ENCODE measurements at places on chromosomes 2 and 18.

DNA sequence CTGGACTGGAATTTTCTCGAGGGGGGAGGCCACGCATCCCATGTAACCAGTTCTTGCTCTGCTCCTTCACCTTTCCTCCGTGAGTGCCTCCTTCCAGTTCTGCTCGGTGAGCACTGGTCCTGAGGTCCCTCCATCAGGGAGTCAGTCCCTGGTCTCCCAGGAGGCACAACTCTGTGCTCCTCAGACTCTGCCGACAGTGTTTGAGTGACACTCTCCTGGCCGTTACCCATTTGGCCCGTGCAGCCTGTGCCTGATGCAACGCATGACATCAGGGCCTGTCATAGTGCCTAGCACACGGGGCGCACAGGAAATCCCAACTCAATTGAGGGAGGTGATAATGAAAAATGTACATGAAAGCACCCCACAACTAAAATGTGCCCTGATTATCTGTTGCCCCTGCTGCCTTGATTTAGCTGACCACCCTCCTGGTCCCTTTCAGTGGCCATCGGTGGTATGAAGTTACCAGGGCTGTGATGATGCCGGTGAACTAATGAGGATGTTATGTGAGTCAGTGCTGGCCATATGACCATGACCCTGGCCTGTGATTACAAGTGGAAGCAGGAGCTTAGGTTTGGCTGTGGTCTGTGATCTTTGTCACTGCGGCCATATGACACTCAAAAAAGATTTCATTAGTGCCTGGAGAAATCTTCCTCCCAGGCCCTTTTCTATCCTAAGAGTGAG, 144.6 kb downstream of the TDRD15 start:
- no peaks in the 10 kb centered on the region for H3K36me3 ChIP-seq
- no peak overlapping the region for H3K4me3 ChIP-seq
- no peak overlapping the region for H3K27ac ChIP-seq

DNA sequence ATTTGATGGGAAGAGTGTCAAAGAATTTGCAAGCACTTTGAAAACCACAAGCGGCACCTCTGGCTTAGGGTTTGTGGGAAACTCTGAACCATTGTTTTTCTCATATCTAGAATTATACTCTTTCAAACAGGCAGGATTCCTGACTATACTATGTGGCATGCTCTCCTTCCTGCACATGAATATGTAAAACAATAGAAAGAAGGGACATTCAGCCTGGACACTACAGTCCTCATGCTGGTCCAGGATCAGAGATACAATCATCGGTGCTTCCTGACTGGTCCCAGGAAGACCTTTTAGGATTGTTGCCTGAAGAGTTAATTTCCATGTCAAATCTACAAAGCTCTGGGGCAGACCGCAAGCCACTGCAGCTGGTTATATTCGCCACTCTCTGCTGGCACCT, 55.7 kb upstream of the RASGRP3 start:
- H3K36me3 ChIP-seq = no peaks in the 10 kb centered on the region
- H3K27me3 ChIP-seq = no peaks in the 10 kb centered on the region
- no peak overlapping the region for H3K4me3 ChIP-seq
- DNase-seq = no peak
- no peaks in the 10 kb centered on the region for H3K4me1 ChIP-seq

- H3K4me3 ChIP-seq = no peak overlapping the region
- H3K4me1 ChIP-seq = no peaks in the 10 kb centered on the region
- no peak for DNase-seq
- H3K36me3 ChIP-seq = no peaks in the 10 kb centered on the region
These were observed 156.7 kb downstream of the KLHL29 start for GRCh38 chr2:23541503-23542229.

GRCh38 chr18:24727685-24728084, 267.2 kb downstream of the HRH4 start:
- H3K4me1 ChIP-seq = no peaks in the 10 kb centered on the region
- H3K27me3 ChIP-seq = no peaks in the 10 kb centered on the region
- no peak for DNase-seq

- no peaks in the 10 kb centered on the region for H3K36me3 ChIP-seq
- no peaks in the 10 kb centered on the region for H3K4me1 ChIP-seq
- H3K4me3 ChIP-seq = no peak overlapping the region
- no peak overlapping the region for H3K27ac ChIP-seq
These were observed 309.1 kb upstream of the CELF4 start for GRCh38 chr18:37874721-37875120.

- H3K36me3 ChIP-seq = no peaks in the 10 kb centered on the region
- no peaks in the 10 kb centered on the region for H3K27me3 ChIP-seq
- no peak for DNase-seq
- H3K4me3 ChIP-seq = no peak overlapping the region
- no peak overlapping the region for H3K27ac ChIP-seq
These were observed 5.8 kb downstream of the SLC14A2 start for GRCh38 chr18:45621061-45621511.

DNA sequence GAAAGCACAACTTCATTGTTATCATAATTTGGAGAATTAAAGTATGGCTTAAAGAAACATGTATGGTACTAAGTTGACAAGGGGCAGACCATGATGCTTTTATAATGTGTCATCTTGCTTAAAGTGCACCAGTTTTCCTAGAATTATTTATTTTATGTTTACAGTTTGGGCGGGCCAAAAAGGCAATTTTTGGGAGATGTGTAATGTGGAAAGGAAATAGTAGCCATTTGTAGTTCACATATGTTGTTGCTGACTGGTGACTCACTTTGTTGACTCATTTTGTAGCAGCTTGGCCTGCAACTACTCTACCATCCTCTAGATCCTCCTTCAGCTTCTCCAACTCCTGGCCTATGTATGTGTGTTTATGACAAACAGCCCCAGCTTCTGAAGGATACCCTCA, 7.7 kb downstream of the ZSCAN30 start:
- H3K4me3 ChIP-seq = no peak overlapping the region
- DNase-seq = no peak
- H3K4me1 ChIP-seq = no peaks in the 10 kb centered on the region
- H3K27me3 ChIP-seq = no peaks in the 10 kb centered on the region
- no peak overlapping the region for H3K27ac ChIP-seq

DNA sequence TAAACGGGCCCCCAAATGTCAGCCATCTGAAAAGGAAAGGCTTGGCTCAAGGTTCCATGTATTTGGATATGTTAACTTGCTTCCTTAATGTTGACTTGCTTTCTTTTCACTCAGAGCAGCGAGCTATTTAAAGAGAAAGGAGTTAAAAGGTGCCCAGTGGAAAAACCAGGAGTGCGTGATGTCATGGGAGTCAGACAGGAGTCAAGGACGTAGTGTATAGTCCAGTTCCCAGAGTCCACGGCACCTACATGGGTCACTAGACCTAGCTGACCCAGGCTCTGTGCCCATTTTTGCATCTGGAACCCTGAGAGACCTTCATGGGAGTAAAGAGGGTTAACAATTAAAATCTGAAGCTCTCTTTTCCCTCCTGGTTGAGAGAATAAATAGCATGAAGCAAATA, 19.8 kb downstream of the SLC3A1 start:
- H3K4me3 ChIP-seq = no peak overlapping the region
- H3K4me1 ChIP-seq = peaks cover 7% of the 10 kb centered on the region
- H3K27me3 ChIP-seq = no peaks in the 10 kb centered on the region
- DNase-seq = no peak

DNA sequence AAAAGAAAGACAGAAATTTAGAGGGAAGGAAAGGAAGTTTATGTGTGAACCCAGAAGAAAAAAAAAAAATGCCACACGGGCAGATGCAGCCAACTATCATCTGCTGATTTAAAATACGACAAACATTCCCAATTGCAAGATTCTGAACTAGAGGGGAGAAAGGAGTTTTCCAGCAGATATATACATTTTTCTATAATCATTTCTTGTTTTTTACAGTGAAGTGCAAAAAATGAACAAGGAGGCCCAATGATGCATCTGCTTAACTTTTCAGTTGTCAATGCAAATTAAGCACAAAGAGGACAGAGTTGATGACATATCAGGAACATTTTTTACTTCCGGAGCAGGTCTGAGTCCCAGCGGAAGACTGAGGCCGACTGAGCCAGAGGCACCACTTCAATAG, 144.7 kb downstream of the MYCN start:
- no peak overlapping the region for H3K27ac ChIP-seq
- H3K4me1 ChIP-seq = no peaks in the 10 kb centered on the region
- no peak overlapping the region for H3K4me3 ChIP-seq
- H3K27me3 ChIP-seq = no peaks in the 10 kb centered on the region
- H3K36me3 ChIP-seq = no peaks in the 10 kb centered on the region
- no peak for DNase-seq

DNA sequence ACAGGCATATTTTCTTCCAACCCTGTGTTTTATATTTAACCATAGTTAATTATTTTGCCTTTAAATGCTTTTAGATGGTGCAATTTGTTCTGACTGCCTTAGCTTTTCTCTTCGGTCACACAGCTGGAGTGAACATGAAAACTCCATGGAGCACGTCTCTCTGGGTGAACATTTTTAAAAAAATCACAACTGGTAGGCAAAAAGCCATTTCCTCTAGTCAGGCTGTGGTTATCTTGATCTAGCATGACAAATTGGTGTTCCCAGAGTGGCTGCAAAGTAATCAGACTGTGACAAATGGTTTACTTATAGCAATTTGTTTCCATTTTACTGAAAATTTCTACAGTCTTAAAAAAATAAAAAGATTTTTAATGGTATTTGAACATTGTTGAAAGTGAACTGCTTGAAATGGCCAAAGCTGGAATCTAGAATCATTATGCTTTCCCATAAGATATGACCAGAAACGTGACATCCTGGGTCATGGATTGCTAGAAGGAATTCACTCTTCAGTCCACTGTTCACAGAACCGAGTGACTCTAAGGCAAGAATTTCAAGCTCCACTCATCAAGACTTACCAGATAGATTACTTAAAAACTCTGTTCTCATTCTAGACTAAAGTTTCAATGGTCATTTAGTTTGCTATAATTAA, 703.6 kb downstream of the CPS1 start:
- DNase-seq = no peak
- H3K4me3 ChIP-seq = no peak overlapping the region
- no peaks in the 10 kb centered on the region for H3K27me3 ChIP-seq

Measured in effector memory CD4-positive, alpha-beta T cell (primary cell).